NCI-H1092 treated with DMSO at 0.1 percent for 48 hours (cell line): ENCODE measurements at places on chromosomes 11 and 22.

- no peak for DNase-seq
These were observed 858.8 kb downstream of the METTL15 start for GRCh38 chr11:28966951-28967350.

GRCh38 chr11:23087407-23087806, 227.1 kb upstream of the CCDC179 start:
- no peak for DNase-seq

DNA sequence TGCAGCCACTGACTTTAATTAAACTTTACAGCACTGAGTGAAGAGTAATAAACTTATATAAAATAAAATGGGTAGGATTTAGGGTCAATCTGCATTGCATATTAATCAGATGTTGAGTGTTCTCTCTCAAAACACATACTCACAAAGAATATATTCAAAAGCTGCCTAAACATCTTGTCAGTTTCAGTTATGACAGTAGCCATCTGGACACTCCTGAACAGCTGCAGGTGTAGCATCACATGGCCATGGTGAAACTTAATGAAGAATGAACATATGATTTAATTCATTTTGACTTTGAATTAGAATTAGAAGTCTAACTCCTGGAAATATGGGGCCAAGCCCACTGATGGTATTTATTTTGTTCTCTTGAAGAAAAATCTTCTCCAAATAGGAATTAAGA, 684.3 kb upstream of the RAG2 start:
- no peak for DNase-seq

DNA sequence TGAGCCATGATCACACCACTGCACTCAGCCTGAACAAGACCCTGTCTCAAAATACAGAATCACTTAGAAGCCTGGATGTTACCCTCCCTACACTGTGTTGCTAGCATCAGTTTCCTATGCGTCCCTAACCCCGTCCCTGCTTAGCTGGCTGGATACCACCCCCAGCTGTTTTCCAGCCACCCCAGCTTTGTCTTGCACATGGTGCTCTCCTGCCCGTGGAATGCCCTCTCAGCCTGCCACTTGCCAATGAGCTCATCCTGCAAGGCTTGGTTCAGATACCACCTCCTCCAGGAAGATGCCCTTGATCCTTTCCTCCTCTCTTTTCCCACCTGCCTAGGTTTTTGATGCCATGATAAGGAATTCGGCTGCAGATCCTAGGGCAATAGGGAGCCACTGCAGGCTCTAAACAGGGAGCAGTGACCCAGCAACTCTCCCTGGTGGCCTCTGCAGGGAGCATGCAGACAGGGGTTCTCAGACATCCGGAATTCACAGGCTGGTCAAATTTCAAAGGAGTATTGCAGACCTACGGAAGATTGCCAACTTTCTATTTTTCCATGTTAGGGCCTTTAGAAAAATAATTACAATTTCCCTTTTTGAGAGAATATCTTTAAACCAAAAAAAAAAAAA, 52.7 kb upstream of the WNT7B start:
- no peak for DNase-seq

- DNase-seq = no peak
These were observed 61.3 kb downstream of the DENND5A start for GRCh38 chr11:9203691-9204311.

- no peak for DNase-seq
These were observed 1400.8 kb upstream of the TENM4 start for GRCh38 chr11:80841675-80842074.

DNA sequence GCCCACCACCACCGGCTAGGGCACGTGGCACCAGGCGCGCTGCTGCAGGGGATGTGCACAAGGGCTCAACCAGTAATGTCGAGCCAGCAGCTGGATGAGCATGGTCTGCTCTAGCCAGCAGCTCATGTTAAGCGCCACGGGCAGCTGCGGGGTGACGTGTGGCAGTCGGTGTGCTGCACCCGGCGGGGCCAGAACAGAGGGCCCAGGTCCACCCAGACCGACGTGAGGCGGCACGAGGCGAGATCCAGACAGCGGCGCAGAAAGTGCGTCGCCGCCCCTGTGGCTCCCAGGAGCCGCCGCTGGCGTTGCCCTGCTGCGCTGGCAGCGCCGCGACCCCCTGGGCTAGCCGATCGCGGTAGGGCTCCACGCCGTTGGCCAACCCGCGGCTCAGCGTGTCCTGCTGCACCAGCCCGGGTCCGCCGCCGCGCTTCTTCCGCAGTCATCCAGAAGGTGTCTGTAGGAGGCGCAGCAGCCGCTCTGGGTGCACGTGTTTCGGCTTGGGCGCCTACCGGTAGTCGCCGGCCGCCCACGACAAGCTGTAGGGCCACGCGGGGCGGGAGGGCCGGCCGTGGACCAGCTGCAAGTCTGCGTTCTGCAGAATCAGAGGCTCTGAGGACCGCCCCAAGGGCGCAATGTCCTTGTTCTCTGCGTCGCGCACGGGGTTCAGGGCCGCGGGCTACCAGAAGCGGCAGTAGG, 4.6 kb upstream of the GALR3 start:
- peak; percentile 48 for DNase-seq

- DNase-seq = no peak
These were observed 13.9 kb upstream of the GAL start for GRCh38 chr11:68670208-68670992.

DNA sequence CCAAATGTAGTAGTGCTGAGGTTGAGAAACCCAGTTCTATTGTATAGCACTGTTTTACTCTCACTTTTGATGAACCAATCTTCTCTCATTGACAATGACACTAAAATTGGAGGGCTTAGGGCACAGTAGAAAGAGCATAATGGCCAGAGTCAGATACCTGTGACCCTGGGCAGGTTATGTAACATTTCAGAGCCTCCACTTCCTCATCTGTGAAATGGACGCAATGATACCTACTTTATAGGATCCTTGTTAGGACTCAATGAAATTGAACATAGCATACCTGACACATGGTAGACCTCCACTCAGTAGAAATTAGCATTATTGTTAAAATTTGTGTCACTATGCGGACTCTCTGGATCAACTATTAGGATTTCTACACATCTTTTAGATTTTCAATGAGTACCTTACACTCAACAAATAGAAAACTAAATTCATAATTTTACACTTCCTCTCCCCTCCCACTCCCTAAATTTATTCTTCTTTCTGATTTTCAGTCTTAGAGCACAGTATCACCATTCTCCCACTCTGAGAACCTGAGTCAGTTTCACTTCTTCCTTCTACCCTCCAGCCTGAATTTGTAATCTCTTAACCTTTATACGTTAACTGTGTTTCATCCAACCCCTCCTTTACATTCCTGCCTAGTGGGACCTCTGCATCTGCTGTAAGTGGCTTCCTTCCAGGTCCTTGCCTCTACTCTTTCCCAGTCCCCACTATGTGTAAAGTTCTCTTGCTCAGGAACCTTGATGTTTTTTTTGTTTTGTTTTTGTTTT, 78.3 kb downstream of the MICAL2 start:
- DNase-seq = no peak

DNA sequence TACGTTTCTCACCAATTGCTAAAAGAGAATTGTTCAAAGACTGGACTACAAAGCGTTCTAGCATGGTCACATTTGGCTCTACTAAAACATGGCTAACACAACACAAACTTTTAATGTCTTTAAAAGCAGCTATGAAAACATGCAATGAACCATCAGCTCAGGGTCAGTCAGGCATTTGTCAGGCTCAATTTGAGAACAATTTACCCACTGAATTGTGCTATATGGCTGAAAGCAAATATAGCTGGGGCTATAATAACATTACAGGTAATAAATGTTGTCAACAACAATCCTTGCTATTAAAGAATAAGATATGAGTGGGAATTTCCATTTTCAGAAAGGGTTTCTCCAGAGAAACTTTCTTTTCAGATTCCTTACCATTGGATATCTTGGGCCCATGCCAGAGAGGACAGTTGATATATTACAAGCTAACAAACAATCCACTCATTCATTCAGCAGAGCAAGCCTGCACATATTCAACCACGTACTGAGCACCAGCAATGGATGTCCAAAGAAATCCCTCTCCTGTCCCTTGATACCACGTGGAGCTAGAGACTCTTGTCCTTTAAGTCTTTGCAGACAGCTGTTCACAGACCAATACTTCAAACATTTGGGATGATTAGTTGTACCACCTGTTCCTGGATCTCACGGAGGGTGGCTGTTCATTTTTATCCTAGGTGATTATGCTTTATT, 82.5 kb upstream of the DDI1 start:
- DNase-seq = no peak

- no peak for DNase-seq
These were observed 3.6 kb downstream of the IZUMO1R start for GRCh38 chr11:94308024-94308423.

- no peak for DNase-seq
These were observed 851.1 kb upstream of the RAG2 start for GRCh38 chr11:37449146-37449545.

DNA sequence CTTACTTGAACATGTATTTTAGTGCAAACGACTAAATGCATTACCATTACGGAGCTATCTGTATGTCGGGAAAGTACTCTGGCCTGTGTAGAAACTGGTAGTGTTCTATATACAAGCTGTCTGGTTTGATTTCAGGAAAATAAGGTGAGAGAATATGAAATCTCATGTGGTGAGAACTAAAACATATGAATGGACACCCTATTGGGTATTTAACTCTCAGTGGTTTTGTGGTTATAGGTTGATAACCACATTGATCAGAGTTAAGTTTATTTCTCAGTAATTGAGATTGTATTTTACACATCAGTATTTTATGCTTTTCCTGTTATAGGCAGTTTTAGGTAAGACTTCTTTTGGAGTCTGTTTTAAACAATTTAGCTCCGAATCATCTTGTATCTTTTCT, 10.4 kb downstream of the ANO5 start:
- no peak for DNase-seq

DNA sequence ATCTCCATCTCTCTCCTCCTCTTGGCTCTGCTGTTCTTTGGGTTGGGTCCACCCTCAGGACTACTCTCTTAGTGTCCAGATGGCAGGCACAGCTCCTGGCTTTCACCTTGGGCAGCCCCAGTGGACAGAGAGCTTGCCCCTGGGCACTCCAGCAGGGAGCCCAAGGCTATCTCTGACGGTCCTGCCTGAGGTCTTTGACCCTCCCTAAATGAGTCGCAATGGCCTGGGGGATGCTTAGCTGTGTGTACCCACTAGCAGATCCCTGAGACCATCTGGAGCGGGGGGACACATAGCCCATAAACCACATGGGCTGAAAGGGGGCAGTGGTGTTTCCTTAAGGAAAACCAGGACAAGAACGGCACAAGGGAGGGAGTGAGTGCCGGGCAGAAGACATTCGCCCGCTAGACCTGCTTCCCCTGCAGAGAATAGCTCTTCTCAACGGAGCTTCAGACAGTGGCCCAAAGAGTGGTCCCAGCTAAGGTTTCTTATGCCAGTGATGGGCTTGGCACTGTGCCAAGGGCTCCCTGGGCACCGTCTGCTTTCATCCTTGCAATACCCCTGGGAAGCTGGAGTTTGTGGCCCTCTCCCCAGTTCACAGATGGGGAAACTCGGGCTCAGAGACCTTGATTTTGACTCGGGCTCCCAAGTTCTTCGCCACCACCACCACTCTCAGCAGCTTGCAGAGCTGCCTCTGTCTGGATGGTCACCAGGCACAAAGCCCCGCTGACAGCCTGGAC, 53.9 kb upstream of the ANO1 start:
- DNase-seq = no peak

DNA sequence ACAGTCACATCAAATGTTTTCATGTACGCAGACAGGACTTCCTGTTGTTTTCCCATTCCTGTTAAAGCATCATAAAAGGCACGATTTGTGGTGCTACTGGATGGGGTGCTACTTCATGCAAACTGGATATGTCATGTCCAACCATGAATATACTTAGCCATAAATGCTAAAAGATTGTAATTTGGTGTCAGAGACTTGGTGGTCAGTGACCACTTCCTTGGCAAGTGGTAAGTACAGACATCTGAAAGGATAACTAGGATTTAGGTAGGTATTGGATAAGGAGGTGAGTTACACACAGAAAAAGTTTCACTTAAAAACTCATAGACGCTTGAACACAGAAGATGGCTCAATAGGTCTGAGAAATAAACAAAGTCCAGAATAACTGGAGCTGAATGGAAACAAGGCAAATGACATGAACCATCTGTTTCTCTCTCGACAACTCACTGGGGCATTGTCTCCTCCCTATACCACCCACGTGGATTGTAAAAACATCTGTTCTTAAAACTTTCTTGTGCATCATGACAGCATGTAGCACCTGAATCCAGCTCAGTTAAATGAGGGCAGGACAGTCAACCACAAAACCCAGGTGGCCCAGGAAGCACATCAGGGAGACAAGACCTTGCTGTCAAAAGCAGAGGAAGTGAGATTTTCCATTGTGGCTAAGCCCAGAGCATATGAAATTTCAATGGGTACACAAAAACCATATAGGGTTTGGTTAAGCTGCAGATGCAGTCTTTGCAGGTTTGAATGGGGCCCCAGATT, 22.1 kb upstream of the IGLL5 start:
- no peak for DNase-seq

DNA sequence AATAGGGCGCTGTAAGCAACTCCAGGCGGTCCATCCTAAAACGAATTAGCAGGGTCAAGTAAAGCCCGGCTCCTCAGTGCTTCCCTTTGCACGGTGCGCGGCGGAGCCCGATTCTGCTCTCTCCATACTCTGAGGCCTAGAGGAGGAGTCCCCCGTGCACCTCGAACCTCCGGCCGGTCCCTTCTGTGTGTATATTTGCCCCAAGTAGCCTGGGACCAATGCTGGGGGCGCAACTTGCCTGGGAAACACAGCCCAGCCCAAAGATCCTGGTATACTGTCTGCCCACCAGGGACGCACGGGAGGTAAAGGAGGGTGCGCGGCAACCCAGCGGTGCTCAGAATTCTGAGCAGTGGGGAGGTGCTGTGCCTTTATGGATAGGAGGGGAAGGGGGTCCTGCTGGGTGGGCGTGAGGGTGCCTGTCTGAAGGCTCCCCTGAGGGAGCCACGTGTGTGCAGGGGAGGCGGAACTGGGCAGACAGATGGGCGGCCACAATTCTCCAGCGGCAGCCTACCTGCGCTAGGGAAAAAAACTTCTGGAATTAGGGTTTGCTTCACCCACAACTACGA, 4.8 kb upstream of the TBX1 start:
- DNase-seq = no peak

DNA sequence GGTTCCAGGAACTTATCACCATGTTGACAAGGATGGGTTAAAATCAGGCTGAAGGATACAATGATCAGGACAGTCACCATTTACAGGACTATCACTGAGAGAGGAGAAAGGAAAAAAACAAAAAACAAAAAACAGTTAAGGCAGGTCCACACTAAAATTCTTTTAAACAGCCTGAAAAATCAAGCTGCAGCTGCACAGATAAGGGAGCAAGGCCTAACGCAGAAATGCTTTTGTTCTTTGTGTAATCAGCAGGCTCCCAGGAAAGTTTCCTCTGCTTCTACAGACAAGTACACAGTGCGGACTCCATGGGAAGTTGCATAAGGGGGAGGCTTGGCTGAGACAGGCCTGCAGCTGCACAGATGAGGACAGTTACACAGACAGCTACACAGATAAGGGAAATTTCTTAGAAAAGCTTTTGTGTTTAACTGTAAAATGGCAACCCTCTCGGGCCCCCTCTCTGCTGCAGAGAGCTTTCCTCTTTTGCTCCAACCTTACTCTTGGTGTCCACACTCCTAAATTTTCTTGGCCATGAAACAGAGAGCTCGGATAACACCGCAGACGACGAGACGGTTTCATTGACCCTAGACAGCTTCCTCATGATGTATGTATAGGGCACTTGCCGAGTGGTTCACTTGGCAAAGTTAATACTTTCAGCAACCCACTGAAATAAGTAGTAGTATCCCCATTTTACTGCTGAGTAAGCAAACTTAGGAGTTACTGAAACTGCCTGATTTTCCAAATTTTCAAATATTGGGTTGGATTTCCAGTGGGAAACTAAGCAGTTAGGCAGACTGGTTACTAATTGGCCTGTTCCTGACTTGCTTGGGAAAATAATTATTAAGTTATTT, 45.5 kb downstream of the PIWIL3 start:
- DNase-seq = no peak

GRCh38 chr22:49549256-49550140, 278.2 kb downstream of the BRD1 start:
- DNase-seq = no peak
